G401 (cell line): ENCODE measurements at places on chromosomes 2 and 18.

DNA sequence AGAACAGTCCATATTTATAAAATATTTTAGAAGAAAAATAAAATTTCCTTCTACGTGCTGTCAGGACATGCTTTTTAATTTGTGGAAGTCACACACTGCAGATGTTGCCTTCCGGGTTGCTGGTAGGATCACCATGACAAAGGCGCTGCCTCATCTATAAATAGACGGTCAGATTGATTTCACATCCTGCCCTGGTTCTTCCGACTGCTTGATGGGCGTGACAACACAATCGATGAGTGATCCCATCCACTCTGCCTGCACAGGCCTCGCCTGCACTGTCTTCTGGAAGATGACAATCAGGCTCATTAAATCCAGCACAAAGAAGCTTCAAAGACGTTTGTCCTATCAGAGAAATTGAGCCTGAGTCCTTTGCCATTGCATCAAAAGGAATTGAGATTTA lies 318.9 kb upstream of the TRIB2 start:
- DNase-seq, result no peak

GRCh38 chr18:23143016-23143814 lies 7.9 kb downstream of the CABLES1 start:
- no peak for DNase-seq

DNA sequence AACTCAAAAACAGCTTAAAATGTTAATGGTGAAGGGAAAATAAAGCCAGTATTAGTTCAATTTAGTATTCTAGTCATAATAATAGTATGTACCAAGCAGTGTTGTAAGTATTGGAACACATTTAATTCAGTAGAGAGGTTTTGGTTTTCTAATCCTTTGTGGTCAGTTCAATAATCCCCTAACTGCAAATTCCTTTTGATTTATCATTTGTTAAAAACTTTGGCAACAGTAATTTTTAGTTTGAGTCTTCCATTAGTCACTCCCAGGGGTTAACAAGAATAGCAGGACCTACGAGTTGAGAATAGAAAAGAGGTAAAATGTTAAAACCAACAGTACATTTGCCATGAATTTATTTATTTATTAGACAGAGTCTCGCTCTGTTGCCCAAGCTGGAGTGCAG lies 10.7 kb downstream of the MRPL44 start:
- DNase-seq, result no peak

- DNase-seq, result no peak
These were observed 24.7 kb upstream of the EPG5 start for GRCh38 chr18:45991788-45992187.

DNA sequence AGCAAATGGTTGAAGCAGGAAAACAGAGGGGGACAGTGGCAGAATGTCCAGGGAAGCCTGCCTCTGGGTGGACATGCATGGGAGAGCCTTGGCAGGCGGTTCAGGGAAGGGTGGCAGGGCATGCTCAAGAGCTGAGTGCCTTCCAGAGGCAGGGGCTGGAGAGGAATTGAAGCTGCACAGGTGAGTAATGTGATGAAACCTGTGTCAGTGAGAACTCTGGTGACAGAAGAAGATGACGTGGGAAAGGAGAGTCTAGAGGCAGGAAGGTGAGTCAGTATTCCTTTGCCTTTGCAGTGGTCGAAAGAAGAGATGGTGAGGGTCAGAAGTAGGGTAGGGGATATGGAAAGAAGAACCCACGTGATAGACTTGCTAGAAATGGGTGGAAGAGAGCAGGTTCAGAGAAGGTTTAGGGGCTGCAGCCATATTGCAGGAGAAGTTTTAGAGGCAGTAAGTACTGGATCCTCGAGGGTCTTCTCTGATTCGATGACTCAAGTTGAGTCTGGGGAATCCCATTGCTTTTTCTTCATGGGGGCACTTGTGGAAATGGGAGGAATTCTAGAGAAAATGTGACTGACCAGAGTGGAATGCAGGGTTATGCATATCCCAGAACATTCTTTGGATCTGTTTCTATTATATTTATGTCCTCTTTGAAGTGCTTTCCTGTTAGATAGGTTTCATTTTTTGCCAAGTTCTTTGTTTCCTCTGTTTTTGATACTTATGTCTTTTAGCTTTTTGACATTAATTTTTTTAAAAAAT lies 37.4 kb downstream of the TMEM87B start:
- DNase-seq, result no peak

DNA sequence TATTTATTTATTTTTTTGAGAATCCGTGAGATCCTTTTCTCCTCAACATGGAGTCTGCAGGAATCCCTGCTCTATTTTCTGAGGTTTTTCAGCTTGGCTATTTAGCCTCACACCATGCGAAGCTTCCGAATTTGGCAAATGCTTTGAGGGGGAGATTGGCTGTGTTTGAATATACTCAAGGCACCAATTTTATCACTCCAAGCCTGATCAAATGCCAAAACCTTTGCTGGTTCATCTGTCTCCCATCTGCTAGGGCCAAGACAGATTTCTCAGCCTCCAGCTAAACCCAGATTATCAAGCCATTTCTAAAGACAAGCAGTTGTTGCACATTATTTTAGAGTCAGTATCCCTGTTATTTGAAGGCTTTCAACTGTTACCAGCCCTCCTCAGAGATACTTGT lies 295.7 kb downstream of the XIRP2 start:
- DNase-seq, result peak; percentile 99

DNA sequence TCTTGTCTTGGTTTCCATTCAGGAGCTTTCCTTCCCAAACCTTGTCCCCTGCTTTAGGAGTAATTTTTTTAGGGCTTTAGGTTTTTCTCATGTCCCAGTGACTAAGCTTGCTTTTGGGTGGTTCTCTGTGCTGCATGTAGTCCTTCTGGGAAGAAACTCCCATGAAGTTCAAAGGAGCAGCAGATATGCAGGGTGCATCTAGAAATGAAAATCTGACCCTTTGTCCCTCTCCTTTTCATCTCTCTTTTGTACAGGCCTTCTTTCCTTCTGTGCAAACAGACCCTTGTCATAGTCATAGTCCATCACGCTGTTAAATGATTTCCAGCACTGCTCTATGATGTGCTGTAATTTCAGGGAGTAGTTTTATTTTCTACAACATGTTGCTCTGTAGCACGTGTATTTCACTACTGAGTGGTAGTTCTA lies 20.4 kb downstream of the FMNL2 start:
- DNase-seq, result no peak

GRCh38 chr2:88442061-88442460 lies 10.4 kb downstream of the FOXI3 start:
- DNase-seq, result no peak

DNA sequence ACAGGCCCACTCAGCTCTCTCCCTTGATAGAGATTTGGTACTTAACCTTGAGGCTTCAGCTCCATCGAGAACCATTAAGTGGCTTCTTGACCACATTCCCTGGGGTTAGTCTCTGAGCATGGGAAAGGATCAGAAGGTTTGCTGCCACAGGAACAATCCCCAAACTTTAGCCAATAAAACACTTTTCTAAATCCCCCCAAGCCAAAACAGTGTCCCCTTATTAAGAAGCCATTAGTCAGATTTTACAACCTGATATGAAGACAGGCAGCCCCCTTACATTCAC lies 37.7 kb upstream of the SLC8A1 start:
- no peak for DNase-seq
